ENCODE measurements at places on chromosomes 6 and 20. TPM values are rescaled to one million over a fixed set of nuclear protein-coding genes. Genes with fewer than 3 reads are reported as not detected.

The ADGB gene
- not detected for polyA plus RNA-seq

The NUP153 gene
- polyA plus RNA-seq, result 35.2 TPM

The PCSK2 gene
- polyA plus RNA-seq, result not detected

The KHDC1 gene
- polyA plus RNA-seq, result 5.9 TPM

The CST4 gene
- polyA plus RNA-seq, result not detected
